ENCODE measurements at places on chromosomes 3 and 15.

DNA sequence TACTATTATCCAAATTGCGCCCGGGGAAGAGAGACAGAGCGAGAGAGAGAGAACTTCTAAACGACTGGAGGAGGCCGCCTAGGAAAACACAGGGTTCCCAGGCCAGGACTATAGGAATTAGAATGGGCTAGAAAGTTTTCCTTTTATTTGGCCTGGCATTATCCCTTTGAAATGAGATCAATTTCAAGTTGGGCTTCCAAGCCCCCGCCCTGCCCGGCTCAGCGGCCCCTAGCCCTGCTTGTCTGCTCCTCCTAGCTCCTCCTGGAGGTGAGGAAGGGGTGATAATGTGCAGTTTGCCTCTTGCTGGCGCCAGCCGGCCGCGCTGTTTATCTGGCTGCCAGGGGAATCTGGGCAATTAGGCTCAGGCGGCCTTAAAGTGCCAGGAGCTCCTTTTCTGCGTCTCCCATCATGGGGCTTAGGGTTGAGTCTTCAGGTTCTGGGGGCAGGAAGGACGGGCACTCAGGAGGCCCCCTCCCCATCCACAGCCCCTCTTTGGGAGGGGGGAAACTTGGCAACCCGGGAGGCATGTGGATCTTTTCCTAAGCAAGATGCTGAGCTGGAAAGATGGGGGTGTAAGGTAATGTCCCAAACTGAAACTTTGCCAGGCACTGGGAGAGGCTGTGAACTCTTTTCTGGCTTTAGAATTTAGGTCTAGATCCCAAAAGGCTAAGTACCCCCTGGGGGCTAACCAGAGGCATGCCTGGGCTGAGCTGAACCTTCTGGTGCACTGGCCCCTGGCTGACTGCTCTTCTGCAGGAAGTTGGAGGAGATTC, 5.5 kb downstream of the SMAD6 start:
- no peak for DNase-seq

- DNase-seq = no peak
Observed at GRCh38 chr3:189580190-189580589, 51.0 kb upstream of the TP63 start.

- no peak for DNase-seq
Observed at GRCh38 chr3:17602126-17602525, 140.3 kb downstream of the TBC1D5 start.

GRCh38 chr15:96186105-96186504, 144.4 kb upstream of the NR2F2 start:
- DNase-seq = no peak

DNA sequence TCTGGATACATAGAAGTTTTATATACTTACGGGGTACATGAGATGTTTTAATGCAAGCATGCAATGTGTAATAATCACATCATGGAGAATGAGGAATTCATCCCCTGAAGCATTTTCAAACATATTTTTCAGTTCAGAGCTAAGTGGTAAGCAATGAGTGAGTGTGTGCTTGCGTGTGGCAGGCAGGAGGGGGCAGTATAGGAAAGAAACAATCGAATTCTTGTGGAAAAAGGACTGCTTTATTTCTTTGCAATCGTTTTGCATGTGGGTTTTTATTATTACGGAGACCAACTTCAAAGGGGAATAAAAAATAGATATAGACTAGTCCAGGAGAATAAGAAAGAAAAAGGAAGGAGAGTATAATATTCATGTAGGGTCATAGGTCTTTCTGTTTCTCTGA, 271.6 kb downstream of the CHL1 start:
- no peak for DNase-seq

GRCh38 chr15:55991802-55992768, 1.3 kb downstream of the NEDD4 start:
- DNase-seq = no peak

- no peak for DNase-seq
Observed at GRCh38 chr15:41048397-41048796, 67.7 kb downstream of the INO80 start.

DNA sequence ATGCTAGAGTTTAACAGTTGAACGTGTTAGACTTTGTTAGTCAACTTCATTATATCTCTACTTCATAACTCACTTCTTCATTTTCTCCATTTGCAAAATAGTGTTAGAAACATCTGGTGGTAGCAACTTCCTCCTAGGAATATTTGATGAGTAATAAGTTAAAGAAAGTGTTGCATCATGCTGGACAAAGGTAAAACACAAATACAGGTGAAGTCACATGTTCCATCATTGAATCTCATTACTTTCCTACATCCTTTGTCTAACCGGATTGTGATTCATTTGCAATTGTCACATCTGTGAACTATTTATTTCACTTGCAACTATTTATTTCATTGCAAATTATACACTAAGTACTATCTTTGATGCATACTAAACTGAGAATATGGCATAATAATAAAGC, 186.5 kb downstream of the TUSC7 start:
- DNase-seq = no peak

- DNase-seq = no peak
Observed at GRCh38 chr3:77122652-77123051, 82.8 kb downstream of the ROBO2 start.

- no peak for DNase-seq
Observed at GRCh38 chr3:111714305-111714704, 119.2 kb upstream of the ZBED2 start.

GRCh38 chr3:42519568-42519962, 17.1 kb downstream of the VIPR1 start:
- no peak for DNase-seq

GRCh38 chr3:122835590-122835989, 40.7 kb downstream of the SLC49A4 start:
- no peak for DNase-seq

- no peak for DNase-seq
Observed at GRCh38 chr3:149239357-149239936, 17.8 kb upstream of the CP start.
